ENCODE measurements at places on chromosomes 5 and 9.

- DNase-seq: no peak
Measured at GRCh38 chr5:88819301-88819999, 63.5 kb downstream of the MEF2C start.

GRCh38 chr9:71504636-71505035 is 263.7 kb downstream of the CEMIP2 start:
- DNase-seq: no peak

- no peak for DNase-seq
Measured at GRCh38 chr5:159427180-159428012, 97.1 kb upstream of the IL12B start.

GRCh38 chr5:71923755-71924154 is 183.5 kb upstream of the MAP1B start:
- no peak for DNase-seq

GRCh38 chr9:115036691-115037090 is 81.3 kb downstream of the TNC start:
- no peak for DNase-seq

Data from CD4-positive, alpha-beta T cell treated with Interferon alpha-2 for 1 hour (primary cell).